ENCODE measurements at places on chromosomes 7 and 10. TPM values are rescaled to one million over a fixed set of nuclear protein-coding genes. Genes with fewer than 3 reads are reported as not detected.

- DNase-seq, result no peak
Measured at GRCh38 chr10:12634621-12634931, 285.2 kb downstream of the CAMK1D start.

DNA sequence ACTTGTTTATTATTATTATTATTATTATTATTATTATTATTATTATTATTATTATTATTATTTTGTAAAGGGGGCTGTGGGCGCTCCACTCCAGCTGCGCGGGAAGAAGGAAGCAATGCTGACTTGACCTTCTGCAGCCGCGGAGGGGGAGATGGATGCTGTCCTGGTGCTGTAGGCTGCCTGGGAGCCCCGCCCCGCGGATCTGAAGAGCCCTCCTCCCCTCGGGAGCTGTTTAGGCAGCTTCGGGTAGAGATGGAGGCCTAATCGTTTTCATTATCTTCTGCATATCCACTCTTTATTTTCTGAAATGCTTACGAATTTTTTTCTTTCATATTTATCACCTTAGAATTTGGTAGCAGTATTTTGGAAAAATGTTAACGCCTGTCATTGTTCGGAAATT is 101.2 kb upstream of the KLF6 start:
- no peak for DNase-seq

DNA sequence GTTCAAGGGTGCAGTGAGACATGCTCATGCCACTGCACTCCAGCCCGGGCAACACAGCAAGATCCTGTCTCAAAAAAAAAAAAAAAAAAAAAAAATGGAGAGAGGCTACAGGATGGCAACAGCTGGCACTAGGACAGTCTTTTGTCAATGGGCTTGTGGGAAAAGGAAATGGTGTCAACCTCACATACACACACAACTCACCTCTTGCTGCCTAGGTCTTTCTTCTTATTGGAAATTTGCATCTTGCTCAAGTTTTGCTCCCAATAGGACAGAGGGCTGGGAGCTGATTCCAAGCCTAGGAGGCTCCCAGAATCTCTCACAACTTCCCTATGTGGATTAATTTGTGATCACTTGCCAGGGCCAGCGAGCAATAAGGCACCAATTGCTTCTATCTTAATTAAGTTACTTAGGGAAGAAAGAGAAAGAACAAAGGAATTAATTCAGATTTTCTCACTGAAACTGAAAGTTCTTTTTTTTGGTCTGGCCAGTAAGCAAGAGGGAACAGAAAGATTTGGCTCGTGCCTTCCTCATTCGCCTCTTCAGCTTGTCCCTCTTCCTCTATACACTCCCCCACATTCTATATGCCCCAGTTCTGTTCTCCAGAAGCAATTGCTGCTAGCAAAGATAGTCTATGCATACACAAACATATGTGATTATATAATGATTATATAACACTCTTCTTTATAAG is 33.8 kb downstream of the MAP3K8 start:
- DNase-seq, result no peak

DNA sequence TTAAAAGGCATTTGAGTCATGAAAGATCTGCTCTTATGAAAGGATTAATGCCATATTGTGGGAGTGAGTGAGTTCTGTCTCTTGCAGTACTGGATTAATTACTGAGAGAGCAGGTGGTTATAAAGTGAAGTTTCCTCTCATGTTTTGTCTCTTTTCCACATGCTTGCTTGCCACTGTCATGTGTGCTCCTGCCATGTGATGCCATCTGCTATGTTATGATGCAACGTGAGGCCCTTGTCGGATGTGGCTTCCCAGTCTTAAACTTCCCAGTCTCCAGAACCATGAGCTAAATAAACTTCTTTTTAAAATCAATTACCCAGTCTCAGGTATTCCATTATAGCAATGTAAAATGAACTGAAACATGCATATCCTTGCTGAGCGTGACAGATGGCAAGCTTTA is 22.7 kb upstream of the TCTN3 start:
- no peak for DNase-seq

Gene HECW1
- 3.2 TPM for polyA plus RNA-seq

Gene BICC1
- polyA plus RNA-seq, result 29.0 TPM

DNA sequence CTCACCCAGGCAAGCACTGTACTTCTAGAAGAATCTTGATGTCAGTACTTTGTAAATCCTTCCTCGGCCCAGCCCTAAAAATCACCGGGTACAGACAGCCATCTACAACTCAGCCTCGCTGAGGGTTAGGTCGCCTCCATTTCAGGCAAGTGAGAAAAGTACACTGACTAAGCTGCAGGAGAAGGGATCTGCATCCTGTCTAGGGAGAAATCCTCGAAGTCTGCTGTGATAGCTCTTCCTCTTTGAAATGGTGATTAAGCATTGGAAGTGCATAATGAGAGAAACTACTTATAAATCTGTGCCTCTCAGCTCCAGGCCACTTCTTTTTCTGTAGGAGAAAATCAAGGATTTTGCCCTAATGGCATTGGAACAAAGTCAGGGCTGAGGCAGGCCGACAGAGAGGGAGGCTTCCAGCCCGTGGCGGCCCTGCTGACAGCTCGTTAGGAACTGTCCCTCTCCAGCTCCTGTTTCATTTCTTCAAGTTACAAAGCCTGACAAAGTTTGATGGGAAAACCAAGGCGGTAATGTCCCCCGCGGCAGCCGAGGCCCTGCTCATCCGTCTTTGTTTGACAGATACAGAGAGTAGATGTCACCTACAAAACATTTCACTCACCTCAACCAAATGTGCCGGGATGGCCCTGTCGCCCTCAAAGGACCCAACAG is 14.1 kb upstream of the GOT1 start:
- DNase-seq, result no peak

Gene PALS2
- 9.2 TPM for polyA plus RNA-seq

- DNase-seq, result no peak
Measured at GRCh38 chr10:44411251-44411650, 26.4 kb upstream of the CXCL12 start.

Gene HDAC9
- 2.1 TPM for polyA plus RNA-seq

DNA sequence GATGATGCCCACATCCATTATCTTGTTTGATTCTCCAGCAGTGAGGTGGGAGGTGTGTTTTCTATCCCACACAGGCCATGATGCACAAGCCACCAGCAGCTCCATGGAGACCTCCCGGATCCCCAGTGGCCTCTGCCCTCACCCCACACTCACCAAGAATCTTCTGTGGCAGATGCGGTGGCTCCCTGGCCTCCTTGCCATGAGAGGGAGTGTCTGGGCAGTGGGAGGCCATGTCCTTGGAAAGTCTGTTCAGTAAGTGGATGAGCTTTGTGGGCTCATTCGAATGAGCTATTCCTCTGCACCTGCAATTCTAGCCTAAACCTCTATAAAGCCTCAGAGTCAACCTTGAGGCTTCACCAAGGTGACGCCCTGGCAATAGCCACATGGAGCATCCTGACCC is 243.8 kb downstream of the TCERG1L start:
- no peak for DNase-seq

- no peak for DNase-seq
Measured at GRCh38 chr10:16788125-16788524, 29.1 kb downstream of the RSU1 start.

GRCh38 chr10:52683776-52684175 is 88.8 kb downstream of the MBL2 start:
- no peak for DNase-seq

GRCh38 chr10:109529258-109529657 is 394.1 kb downstream of the XPNPEP1 start:
- no peak for DNase-seq

DNA sequence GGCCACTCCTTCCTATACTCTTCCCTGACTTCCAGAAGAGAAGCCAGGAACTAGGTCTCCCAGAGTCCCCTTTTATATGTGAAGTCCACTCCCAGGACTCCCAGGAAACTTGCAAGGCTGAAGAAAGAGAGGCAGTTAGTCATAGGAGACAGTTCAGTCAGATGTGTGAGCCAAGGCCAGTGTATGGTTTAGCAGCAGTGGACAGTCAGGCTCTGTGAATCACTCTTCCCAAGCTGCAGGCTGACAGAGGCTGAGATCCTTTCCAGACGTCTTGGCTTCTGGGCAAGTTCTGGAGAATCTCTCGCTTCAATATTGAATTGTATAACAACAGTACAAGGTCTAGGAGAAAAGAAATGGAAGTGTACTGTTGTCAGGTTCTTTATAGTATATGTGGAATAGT is 26.9 kb downstream of the BLVRA start:
- peak; percentile 60 for DNase-seq

DNA sequence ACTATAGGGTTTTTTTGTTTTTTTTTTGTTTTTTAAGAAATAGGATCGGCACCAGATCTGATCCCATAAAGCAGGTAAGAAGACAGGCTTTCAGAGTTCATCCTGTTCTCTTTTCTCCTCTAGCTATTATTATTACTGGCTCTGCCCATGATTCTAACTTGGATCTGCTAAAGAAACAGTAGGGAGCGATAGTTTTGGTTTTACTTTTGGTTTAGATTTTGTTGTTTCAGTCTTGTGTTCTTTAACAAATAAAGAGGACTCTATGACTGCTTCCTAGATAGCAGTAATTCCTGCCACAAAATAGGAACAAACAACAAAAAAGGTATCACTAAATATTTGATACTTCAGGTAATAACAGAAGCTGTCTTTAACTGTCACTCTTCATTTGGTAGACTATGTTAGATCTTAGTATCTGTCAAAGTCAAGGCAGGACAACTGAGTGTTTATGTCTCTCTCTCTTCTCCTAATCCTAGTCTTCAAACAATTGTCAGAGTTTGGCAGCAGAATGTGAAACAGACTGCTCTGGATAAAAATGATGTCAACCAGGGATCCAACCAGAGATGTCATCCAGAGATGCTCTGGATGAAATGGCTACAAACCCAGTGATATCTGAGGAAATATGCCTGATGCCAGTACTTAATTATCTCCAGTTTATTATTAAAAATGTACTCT is 99.8 kb downstream of the KMT2C start:
- DNase-seq, result no peak

Gene CALML5
- not detected for polyA plus RNA-seq

Gene MYO1G
- not detected for polyA plus RNA-seq

GRCh38 chr7:24580283-24580946 is 7.2 kb downstream of the PALS2 start:
- no peak for DNase-seq

DNA sequence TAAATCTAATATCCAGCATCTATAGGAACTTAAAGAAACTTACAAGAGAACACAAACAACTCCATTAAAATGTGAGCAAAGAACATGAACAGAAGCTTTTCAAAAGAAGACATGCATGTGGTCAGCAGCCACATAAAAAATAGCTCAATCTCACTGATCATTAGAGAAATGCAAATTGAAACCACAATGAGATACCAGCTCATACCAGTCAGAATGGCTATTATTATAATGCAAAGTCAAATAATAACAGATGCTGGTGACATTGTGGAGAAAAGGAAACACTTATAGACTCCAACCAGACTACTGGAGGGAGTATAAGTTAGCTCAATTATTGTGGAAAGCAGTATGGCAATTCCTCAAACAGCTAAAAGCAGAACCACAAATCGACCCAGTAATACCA is 1314.5 kb downstream of the XPNPEP1 start:
- DNase-seq, result no peak

DNA sequence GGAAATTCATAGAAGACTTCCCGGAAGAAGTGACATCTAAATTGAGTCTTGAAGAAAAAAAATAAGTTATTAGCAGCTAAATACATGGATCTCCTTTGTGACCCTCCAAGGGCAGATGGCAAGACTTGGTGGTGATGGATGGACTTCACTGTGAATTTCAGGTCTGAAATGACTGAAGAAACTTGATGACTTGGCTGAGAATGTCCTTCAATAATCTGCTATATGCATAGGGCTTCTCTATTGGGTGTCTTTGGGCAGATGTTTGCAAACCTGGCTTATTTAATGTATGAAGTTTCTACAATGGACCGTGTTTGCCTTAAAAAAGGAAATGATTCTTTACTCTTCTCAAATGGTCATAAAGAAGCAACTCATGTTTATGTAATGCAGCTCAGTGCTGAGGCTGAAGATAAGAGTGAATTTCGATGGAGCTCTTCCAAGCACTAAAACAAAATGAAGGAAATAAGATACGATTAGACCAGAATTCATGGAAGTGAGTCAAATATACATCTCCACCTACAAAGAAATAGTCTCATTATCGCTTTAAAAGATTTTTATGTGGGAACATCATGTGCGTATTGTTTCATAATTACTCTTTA is 116.6 kb upstream of the WDR11 start:
- DNase-seq, result no peak

Gene LRIT1
- not detected for polyA plus RNA-seq

DNA sequence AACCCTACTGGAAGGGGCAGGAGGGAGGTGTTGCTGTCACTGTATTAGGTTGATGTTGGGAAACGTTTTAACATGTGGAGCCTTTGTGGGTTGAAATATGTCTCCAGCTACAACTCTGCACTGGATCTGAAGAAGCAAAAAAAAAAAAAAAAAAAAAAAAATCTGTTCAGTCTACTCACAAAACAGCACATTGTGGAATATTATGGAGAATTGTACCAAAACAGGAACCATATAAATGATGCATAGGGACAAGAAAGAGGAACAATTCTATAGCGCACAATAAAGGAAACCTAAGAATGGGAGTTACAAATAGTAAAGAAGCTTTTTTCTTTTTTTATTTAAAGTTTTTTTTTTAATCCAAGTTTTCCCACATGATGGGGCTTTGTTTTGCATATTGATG is 63.8 kb downstream of the CCSER2 start:
- no peak for DNase-seq

DNA sequence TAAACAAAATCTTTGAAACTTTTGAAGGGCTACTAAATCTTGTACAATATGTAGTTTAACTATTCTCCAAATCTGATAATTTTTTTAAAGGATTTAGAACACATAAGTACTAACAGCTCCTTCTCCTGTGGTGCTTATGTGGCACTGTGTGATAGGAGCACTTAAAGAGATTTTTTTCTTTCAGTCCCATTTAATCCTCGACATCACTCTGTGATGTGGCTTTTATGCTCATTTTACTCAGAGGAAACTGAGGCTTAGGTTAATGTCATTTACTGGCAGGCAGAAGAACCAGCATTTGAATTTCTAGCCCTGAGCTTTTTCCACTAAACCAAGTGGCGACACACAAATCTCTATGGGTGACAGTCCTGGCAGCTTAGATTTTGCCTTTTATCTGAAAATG is 92.4 kb downstream of the SAMD9 start:
- DNase-seq, result no peak
